MCF 10A (cell line): ENCODE measurements at places on chromosomes 1 and 21.

GRCh38 chr1:6052543-6053205 lies 7.0 kb downstream of the KCNAB2 start:
- peak; percentile 72 for DNase-seq

GRCh38 chr1:93244298-93245069 lies 64.0 kb downstream of the CCDC18 start:
- DNase-seq = no peak

- DNase-seq = no peak
Measured at GRCh38 chr1:212820969-212821368, 26.5 kb downstream of the SPATA45 start.

GRCh38 chr1:212962509-212962908 lies 12.2 kb downstream of the VASH2 start:
- no peak for DNase-seq

GRCh38 chr1:2431518-2431917 lies 19.2 kb upstream of the PEX10 start:
- DNase-seq = no peak

GRCh38 chr1:59013276-59013927 lies 229.6 kb upstream of the JUN start:
- DNase-seq = peak; percentile 44

DNA sequence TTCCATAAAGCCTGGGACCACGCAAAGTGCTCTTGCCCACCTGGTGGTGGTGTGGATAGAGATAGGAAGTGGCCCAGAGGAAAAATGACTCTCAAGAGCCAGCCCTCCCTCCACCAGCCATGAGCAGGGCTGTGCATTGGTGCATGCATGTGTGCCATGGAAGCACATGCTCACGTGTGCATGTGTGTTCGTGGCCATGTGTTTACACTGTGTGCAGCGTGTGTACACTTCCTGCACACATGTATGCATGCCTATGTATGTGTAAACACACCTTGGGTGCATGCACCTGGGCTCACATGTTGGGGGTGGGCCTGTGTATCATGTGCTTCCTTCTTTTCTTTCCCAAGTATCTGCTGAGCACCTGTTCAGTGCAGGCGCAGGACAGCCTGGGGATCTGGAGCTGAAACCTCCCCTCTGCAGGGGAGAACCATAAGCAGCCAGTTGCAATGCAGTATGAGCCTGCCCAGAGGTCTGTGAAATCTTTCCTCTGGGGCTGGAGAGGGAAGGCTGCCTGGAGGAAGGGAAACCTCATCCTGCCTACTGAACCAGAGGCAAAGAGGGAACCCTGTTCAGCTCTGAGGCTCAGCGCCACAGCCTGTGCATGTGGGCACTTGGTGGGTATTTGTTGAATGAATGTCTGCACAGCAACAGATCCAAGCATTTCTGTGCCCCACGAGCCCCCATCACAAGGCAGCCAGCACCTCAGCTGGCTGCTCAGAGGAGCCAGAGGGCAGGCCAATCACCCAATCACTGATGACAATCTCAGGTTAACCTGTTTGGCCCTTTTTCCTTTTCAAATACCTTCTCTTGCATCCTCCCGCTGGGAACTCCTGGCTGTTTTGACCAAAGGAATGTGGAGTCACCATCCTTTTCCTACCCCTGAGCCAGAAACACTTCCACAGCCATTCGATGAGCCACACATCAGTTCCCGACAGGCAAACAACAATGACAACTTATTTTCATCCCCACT lies 327.0 kb downstream of the NPHP4 start:
- no peak for DNase-seq

DNA sequence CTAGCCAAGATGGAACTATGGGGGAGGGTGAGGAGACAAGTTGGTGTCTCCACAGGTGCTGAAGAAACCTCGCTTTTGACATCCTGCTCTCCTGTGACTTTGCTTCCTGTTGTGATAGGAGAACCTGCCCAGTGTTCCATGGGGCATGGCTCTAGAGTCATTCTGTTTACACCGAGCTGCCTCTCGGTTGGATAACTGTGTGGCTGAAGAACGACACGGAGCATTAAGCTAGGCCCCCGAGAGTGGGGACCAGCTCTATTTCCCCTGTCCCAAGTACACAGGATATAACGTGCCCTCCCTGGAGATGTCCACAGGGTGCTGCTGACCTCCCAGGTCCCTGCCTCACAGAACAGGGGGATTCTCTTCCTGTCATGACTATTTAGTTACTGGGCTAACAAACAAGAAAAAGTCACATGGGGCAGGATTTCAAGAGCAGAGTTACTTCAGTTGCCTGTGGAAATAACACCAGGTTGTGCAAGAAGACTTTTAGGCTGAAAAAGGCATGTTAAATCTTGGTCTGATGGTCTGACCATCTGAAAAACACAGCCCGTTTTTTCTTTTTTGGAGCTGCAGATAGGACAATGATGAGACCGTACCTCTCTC lies 29.4 kb upstream of the PPP2R5A start:
- DNase-seq = peak; percentile 40

DNA sequence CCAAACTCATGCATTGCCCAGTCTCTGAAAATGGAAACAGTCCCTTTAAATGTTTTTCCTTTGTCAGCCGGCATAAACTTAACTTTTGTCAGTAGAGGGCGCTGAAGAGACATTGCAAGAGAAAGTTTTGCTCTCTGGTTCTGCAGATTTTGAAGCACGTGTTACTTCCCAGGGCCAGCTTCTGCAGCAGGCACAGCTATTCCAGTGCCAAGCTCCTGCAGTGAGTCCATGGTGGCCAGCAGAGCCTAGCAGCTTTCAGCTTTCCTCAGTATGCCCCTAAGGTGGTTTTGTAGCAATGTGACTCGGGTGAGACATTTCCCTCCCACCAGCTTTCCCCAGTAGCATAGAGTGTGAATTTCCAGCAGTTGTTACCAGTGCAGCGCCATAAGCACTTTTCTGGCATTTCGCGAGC lies 2.6 kb upstream of the IFI44L start:
- DNase-seq = peak; percentile 88

DNA sequence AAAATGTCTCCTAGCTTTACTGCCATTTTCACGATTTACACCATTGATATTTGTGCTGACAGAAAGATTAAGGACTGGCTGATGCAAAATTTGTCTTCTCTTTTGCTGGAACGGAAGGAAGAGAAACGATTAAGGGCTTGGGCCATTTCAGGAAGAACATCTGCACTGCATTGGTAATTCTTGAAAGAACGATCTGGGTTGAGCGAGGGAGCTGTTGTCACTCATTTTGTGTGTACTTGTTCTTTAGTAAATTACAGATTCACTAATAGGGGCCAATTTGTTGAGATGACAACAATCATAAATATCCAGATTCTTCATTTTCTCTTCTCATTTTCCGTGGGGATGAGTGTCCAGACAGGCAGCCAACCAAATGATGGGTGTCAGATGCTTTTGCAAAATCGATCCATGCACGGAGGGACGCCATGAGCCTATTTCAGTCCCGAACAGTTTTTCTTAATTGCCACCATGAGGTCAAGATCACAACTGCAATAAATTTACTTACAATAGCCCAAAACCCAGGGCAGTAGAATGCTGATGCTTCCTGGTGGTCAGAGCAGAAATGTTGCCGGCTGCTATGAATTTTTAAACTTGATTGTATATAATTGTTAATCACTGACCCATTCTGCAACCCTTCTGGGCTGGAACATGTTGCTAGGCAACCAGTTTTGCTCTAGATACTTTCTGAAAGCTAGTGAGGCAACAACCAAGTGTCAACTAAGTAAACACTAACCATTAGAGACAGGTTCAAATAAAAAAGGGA lies 132.4 kb upstream of the TIAM1 start:
- DNase-seq = no peak

DNA sequence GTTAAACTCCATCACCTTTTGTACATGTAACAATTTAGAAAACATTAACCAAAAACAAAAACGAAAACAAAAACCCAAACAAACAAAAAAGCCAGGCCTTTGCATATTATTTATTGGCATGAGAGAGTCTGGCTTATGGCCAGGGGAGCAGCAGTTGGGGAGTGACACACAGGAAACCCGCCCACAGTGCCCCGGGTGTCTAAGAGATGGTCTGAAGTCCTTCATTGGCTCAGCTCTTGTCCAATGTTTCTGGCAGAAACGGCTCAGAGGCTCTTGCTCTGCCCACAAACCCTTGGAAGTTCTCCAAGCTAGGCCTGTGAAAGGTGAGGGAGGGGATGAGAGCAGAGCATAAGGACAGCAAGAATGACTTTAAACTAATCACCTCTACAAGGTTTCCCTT lies 131.5 kb downstream of the CNIH3 start:
- DNase-seq = peak; percentile 92

- peak; percentile 92 for DNase-seq
Measured at GRCh38 chr1:26692211-26692792, 3.5 kb upstream of the ARID1A start.

GRCh38 chr1:119009312-119009655 lies 21.1 kb upstream of the TBX15 start:
- DNase-seq = no peak

- no peak for DNase-seq
Measured at GRCh38 chr21:28783641-28784185, 209.0 kb downstream of the LTN1 start.

DNA sequence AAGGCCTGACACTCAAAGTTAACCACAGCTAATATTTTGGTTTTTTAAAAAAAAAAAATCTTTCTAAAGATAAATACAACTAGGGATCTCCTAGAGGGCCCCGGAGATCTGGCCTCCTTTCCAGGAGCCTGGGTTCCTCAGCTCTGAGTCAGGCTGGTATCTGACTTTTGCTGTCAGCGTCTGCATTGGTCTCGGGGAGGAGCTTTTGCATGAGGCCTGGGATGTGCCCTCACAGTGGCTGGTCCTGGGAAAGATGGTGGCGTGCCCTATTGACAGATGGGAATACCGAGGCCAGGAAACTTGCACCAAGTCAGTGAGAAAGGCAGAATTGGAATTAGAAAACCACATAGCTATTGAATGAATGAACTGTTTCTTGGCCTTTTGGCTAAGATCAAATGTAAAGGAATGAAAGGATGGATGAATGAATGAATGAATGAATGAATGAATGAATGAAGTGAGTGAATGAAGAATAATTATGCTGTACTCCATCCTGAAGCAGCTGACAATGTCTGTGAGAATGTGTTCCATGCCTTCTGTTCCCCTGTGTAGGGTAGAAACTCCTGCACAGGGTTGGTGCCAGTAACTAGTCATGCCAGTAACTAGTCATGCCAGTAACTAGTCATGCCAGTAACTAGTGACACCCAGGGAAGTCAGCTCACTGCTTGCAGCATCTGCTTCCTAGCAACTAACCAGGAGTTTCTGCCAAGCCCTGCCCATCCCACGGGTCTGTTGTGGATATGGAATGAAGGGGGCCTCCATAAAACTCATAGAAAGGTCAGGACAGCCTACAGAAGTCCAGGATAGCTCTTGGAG lies 242.5 kb upstream of the VAMP3 start:
- no peak for DNase-seq
